ENCODE measurements at places on chromosomes 13 and 19.

GRCh38 chr19:45075301-45076028, 813 bp downstream of the ZNF296 start:
- DNase-seq: no peak

GRCh38 chr13:53494406-53494805, 465.8 kb downstream of the OLFM4 start:
- no peak for DNase-seq

- DNase-seq: peak; percentile 18
Measured at GRCh38 chr13:108322206-108322824, 52.8 kb downstream of the TNFSF13B start.

DNA sequence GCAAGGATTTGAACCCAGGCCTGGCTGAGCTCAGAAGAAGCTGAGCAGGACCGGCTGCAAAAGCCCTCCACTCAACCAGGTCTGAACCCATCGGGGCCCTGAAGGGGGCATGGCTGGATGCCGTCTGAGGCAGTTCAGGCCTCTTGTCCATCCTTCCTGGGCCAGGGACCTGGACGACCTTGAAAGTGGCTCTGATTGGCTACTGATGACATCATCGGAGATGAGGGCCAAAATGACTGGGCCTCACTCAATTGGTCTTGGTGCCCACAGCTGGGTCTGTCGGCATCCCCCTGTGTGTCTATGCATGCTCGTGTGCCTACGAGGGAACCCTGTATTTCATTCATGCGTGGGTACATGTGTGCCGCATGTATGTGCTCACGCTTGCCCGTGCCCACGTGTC, 71.8 kb downstream of the PTPRS start:
- no peak for DNase-seq

- no peak for DNase-seq
Measured at GRCh38 chr13:48828962-48829411, 146.7 kb upstream of the FNDC3A start.

- no peak for DNase-seq
Measured at GRCh38 chr19:57949702-57950101, 2.2 kb upstream of the ZNF256 start.

- peak; percentile 43 for DNase-seq
Measured at GRCh38 chr13:114038211-114038613, 64.3 kb upstream of the C13orf46 start.

- no peak for DNase-seq
Measured at GRCh38 chr13:107138486-107138885, 570.5 kb upstream of the ARGLU1 start.

- peak; percentile 81 for DNase-seq
Measured at GRCh38 chr13:84208246-84208910, 326.1 kb upstream of the SLITRK1 start.

DNA sequence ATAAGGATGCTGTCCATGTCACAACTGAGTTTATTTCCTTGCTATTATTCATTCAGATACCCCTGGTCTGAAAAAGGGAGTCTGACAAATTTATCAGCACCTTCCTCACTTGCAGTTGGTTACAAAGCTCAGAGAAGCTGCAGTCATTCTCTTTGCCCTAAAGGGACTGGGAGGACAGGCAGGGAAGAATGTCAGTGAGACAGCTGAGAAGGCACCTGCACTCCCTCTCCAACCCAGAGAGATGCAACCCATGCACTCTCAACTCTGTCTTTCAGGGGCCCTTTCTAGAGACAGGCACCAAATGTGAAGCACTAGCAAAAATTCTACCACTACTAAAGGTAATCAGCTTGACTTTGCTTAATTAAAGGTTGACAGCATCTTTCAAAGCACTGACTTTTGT, 83.3 kb downstream of the CRYL1 start:
- DNase-seq: no peak

DNA sequence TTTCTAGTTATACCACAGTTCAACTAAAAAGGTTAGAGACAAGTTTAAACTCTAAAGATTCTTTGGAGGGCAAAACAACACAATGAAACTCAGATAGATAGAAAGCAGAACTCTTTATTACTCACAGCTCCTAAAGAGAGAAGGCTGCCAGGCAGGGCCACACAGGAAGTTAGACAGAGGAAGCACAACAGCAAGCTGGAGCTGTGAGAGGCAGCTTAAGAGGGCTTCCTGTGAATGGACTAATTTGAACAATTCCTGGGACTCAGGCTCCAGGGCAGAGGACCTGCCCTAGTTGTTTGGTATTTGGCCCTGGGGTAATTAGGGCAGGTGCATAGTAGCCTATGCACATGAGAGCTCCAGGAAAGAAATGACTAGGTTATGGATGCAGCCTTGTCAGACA, 803.6 kb downstream of the DIAPH3 start:
- DNase-seq: no peak

DNA sequence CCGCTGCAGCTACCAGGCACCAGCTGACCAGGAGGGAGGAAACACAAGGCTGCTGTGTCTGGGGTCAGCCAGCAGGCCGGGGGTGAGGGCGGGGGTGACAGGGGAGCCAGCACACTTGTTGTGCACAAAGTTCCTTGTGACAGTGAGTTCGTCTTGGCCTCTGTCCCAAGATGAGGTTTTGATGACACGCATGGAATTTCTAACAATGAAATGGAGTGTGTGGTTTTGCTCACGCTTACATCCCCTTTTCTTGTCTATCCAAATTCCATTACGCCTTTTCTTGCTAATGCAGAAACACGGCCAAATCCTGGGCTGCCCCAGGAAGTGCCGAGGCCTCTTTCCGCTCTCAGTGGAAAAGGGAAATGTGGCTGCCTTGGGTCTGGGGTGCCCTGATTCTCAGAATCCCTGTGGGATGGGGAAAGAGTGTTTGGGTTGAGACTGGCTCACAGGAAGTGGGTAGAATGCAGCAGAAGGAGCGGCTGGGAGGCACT, 73.8 kb downstream of the GADD45B start:
- DNase-seq: peak; percentile 89

DNA sequence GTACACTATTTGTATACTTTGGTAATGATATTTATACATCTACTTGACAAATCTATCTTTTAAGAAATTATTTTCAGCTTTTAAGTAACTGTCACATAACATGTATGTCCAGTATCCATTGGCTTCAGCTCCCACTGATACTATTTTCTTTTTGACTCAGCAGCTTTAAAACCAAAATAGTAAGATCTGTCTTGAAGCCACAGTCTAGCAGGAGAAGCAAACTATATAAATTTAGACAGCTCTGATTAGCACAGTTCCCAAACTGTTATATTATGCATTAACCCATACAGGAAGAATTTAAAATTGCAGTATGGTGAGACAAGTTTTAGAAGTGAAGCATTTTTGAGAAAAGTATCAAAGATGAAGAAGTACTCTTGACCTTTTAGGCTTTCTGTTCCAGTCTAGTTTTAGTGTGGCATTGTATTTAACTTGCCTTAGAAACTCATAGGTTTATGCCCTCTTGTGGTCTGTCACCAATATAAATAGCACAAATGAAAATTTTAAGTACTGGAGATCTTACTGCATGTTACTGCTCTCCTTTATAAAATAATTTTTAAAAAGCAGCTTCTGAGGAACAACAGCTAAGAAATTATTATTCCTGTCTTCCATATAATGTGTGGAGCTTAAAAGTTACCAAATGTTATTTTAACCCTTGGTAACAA, 24.7 kb downstream of the URI1 start:
- no peak for DNase-seq

- no peak for DNase-seq
Measured at GRCh38 chr19:964761-965694, 19.1 kb upstream of the WDR18 start.

- no peak for DNase-seq
Measured at GRCh38 chr13:52885141-52885540, 36.7 kb upstream of the PCDH8 start.

DNA sequence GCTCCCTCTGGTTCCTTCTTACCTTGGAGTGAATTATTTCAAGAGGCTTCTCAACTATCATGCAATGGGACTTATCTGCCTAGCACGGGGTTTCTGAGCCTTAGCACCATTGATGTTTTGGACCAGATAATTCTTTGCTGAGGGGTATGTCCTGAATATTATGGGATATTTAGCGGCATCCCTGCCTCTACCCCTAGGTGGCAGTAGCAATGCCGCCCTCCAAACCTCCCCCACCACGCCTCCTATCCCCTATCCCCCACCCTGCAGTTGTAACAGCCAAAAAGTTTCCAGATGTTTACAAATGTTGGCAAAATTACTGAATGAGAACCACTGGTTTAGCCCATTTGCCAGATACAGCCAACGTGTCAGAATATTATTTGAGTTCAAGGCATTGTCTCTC, 125.5 kb downstream of the POSTN start:
- DNase-seq: no peak

DNA sequence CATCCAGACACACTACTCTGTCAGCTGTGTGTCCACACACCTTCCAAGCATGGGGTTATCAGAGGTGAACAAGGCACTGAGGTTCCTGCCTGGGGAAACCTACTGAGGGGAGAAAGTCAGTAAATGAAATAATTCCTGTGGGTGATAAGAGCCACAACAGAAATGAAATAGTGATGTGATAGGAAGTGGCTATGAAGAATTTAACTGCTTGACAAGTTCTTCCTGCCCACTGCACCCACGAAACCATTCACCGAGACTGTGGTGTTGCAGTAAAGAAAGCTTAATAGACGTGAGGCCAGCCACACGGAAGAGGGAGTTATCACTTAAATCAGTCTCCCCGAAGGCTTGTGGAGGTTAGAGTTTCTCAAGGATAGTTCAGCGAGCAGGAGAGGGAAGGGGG, 353.1 kb downstream of the UQCRFS1 start:
- DNase-seq: no peak

- DNase-seq: no peak
Measured at GRCh38 chr19:49854378-49855263, 3.7 kb downstream of the PTOV1 start.

DNA sequence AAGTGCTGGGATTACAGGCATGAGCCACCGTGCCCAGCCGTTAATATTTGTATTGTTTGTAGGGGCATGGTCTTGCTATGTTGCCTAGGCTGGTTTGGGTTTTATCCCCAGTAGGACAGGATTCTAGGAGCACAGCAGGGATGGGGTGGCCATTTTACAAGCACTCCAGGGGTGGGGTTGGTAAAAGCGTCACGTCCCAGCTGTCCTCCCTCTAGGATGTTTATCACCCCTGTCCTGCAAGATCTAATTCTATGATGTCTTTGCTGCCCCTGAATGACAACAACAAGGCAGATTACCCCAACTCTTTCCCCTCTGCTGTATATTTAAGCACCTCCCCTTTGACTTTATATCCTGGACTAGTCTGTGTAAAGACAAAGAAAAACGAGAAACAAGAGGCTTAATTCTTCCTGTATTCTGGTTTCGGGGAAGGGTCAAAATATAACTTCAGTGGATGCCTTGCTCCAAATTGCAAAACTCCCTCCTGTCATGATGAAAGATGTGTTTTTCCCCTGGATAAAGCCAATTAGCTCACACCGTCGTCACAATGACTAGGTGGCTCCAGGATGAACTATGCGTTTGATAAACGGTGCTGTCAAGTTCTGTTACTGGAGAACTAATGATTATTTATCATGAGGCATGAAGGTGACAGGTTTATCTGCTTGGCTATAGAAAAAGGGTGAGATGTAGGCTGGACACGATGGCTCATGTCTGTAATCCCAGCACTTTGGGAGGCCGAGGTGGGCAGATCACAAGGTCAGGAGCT, 27.8 kb upstream of the OR1M1 start:
- no peak for DNase-seq
